GM23338 (cell line): ENCODE measurements at places on chromosomes 4 and X.

- DNase-seq: no peak
Observed at GRCh38 chr4:1415681-1415981, 9.4 kb upstream of the NKX1-1 start.

- no peak for DNase-seq
Observed at GRCh38 chr4:142091085-142091513, 454.7 kb downstream of the IL15 start.

- peak; percentile 42 for DNase-seq
Observed at GRCh38 chr4:144648042-144648441, 2.1 kb downstream of the HHIP start.

GRCh38 chrX:136750364-136750763, 30.4 kb downstream of the ARHGEF6 start:
- no peak for DNase-seq

DNA sequence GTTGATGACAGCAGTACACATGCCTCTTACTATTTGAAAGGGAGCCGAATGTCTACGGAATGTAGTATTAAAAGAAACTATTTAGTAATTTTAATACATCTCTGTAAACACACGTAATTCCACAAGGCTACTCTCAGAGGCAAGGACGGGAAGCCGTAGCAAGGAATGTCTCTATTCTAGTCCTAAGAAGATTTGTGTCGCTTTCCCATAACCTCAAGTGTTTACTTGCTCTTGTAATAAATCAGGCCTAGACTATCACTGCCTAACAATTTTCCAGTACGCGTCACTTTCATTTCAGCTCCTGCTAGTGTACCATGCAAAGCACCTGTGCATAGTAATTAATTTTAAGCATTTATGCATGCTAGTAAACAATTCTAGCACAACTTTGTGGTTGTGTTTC, 86.7 kb downstream of the OR13H1 start:
- DNase-seq: no peak

DNA sequence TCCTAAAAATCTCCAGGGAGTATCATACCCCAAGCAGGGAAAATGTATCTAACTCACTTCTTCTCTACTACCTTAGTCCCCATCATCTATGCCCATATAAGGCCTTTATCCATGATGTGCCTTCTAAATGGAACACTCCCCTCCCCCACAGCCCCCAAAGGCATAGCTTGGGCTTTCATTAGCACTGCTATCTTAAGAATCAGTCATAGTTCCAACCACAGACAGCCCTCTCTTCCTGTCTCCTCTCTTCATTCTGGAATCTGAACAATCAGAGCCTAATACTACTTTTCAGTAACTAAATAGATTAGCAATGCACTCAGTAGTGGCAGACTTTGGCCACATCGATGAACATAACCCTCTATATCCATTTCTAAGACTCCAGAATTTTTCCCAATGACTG, 313.2 kb upstream of the DKK2 start:
- DNase-seq: peak; percentile 69

DNA sequence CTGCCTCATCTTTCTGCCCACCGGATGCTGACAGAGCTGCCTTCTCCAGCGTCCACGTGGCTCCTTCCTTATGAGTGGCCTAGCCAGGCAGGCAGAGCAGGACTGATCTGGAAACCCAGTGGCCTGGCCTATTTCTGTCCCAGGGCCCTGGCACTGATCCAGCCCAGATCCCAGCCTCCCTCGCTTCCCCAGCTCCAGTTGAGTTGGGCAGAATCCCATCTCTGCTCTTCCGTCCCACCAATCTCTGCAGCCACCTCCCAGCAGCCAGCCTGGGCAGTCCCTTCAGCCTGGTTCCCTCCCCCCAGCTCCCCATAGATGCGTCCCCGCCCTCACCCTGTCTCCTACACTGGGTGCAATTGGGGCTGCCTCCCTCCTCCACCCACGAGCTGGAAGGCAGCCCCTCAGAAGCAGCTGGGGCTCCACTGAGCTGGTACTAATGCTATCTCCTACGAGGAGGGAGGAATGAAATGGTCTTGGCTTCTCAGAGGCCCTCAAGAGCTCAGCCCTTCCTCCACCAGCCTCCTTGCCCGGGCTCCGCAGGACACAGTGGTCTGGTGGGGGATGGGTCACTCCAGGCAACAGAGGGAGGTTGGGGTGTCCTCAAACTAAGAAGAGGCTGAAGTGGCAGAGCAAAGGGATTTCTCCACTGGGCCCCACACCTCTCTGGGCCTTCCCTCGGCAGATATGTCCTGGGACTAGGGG, 94.2 kb downstream of the PJA1 start:
- no peak for DNase-seq

- no peak for DNase-seq
Observed at GRCh38 chr4:87399148-87399547, 8.2 kb upstream of the HSD17B11 start.

- no peak for DNase-seq
Observed at GRCh38 chr4:145847764-145848163, 90.9 kb downstream of the ZNF827 start.

GRCh38 chr4:148980782-148981480, 538.7 kb upstream of the NR3C2 start:
- no peak for DNase-seq

GRCh38 chrX:119411959-119412358, 12.8 kb downstream of the SLC25A43 start:
- no peak for DNase-seq

DNA sequence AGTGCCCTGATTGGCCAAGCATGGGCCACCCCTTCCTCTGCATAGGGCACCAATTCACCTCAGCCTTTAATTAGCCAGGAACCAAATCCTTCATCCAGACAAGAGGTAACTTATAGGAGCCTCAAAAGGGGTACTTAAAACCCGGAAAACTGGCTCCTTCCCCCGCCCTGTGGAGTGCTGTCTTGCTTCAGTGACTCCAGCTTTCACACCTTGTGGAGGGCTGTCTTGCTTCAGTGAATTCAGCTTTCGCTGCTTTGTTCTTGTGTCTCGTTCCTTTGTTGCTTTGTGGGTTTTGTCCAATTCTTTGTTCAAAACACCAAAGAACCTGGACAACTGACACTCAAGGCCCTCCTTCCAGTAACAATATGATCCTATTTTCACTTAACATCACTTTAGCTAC, 82.2 kb upstream of the FRG1 start:
- no peak for DNase-seq

GRCh38 chr4:4670869-4671268, 129.0 kb upstream of the STX18 start:
- no peak for DNase-seq
